ENCODE measurements at places on chromosomes 13 and 19.

GRCh38 chr13:30301827-30302226 is 5.5 kb downstream of the KATNAL1 start:
- no peak for DNase-seq

- DNase-seq, result no peak
Observed at GRCh38 chr13:55199134-55199533, 1941.6 kb upstream of the PRR20A start.

- DNase-seq, result no peak
Observed at GRCh38 chr19:7888145-7888825, at the start of gene LRRC8E. TSS of gene LRRC8E (plus strand) at chr19:7888510. CDS start at chr19:7895604, 7,094 bp downstream.

DNA sequence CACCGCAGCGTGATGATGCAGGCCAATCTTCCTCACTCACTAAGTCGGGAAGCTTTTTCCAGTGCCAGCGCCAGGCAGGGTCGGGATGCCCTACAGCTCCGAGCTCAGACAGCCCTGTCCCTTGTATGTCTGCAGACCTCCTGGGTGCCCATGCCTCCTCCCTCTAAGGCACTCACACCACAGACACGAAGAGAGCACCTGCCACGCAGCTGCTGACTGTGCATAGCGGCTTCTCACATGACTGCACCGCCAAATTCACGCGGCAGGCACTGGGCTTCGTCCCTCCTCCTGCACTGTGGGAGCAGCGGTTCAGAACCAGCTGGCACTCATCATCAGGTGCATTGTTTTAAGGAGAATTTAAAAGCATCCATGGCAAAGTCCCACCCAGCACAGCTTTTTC is 88.1 kb downstream of the SLC7A1 start:
- no peak for DNase-seq

- DNase-seq, result no peak
Observed at GRCh38 chr19:49984491-49984890, 23.5 kb upstream of the SIGLEC11 start.

DNA sequence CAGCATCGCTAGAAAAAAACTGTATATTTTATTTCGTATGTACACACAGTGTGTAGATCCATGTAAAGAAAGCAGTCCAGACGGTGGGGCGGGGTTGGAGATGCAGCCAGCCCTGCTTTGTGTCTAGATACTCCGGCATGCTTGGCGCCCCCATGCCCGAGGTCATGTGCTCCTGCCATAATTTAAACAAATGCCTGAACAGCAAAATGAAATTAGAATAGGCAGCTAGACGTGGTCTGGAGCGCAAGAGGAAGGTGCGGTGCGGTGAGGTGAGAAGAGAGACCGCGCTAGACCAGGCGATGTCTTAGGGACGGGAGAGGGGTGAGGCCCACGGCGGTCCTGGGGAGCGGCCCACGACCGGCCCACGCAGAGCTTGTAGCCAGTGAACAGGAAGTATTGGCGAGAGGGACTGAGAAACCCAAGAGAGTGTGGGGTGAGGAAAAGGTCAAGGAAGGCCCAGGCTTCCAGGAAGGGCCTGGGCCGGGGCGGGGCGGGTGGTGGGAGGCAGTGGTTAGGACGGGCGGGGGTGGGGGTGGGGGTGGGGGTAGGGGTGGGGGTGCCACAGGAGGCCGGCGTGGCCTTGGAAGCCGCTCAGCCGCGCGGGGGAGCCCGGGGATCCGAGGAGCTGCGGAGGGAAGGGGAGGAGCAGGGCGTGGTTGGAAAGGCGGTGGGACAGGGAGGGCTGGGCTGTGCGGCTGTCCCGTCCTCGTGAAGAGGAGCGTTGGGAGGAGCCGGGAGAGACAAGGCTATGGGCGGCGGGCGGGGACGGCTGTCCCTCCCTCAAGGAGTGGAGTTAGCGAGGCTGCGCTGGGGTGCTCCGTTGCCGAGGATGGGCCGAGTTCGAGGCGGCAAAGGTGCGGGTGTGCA is 254.7 kb upstream of the SGCG start:
- DNase-seq, result no peak

GRCh38 chr19:8504171-8504570 is 1.7 kb upstream of the PRAM1 start:
- DNase-seq, result no peak

- no peak for DNase-seq
Observed at GRCh38 chr19:1987197-1988187, 28.0 kb downstream of the BTBD2 start.

GRCh38 chr13:92197669-92198068 is 799.2 kb downstream of the GPC5 start:
- no peak for DNase-seq

- no peak for DNase-seq
Observed at GRCh38 chr13:50668691-50669271, 174.7 kb downstream of the DLEU7 start.

DNA sequence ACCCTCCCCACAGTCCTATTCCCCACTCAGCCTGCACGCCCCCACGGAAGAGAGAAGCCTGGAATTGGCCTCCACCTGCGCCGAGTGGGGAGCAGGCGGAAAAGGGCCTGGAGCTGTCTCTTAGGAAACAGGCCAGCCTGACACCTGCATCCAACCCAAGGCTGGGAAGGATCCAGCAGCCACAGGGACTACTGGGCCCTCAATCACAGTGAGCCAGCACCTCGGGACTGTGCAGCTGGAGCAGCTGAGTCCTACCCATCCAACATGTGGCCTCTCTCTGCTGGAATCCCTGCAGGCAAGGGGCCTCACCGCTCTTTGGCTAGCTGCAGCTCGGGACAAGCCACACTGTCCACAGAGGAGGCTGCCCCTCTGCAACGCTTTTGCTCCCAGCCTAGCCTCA is 8.3 kb upstream of the EPHX3 start:
- no peak for DNase-seq

DNA sequence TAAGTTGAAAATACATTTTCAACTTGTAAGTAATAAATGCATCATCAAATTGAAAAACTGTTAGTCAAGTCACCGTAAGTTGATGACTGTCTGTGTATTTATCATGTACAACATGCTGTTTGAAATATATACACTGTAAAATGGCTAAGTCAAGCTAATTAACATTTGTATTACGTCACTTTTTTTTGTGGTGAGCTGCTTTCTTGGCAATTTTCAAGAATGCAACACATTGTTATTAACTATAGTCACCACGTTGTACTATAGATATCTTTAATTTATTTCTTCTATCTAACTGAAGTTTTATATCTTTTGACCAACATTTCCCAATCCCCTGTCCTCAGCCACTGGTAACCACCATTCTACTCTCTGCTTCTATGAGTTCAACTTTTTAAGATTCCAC is 57.0 kb downstream of the RBM26 start:
- DNase-seq, result no peak

DNA sequence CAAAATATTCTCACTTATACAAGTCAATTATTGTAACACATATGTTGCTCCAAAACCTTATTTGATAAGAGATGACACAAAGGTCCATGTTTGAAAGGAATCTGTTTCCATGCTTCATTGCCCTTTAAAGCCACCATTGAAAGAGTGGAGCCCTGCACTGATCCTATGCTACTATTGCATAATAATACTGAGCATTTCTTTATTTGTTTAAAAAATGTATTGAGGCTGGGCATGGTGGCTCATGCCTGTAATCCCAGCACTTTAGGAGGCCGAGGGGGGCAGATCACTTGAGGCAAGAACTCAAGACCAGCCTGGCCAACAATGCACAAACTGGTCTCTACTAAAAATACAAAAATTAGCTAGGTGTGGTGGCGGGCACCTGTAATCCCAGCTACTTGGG is 178.8 kb upstream of the STARD13 start:
- DNase-seq, result no peak

DNA sequence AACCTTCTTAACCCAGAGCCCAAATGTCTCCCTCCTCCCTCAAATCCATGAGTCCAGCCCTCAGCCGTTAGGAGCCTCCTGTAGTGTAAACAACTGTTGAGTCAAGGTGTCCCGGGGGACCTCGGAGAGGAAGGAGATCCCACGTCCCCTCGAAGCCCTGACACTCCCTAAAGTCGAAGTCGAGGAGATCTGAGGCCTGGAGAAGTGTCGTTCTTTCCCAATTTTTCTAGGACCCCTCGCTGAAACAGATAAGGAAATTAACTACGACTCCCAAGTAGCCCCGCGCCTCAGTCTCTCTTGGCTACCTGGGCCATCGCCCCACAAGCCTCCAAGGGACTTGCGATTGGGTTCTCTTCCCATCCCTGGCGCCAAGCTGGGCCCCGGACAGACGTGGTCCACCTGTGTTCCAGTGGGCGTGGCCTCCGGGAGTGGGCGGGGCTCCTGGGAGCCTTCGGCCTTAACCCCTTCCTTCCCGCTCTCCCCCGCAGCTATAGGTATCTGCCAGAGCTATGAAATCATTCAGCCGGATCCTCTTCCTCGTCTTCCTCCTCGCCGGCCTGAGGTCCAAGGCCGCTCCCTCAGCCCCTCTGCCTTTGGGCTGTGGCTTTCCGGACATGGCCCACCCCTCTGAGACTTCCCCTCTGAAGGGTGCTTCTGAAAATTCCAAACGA is 869 bp downstream of the GFY start:
- no peak for DNase-seq

GRCh38 chr19:934865-935479 is 9.1 kb downstream of the ARID3A start:
- DNase-seq, result no peak

DNA sequence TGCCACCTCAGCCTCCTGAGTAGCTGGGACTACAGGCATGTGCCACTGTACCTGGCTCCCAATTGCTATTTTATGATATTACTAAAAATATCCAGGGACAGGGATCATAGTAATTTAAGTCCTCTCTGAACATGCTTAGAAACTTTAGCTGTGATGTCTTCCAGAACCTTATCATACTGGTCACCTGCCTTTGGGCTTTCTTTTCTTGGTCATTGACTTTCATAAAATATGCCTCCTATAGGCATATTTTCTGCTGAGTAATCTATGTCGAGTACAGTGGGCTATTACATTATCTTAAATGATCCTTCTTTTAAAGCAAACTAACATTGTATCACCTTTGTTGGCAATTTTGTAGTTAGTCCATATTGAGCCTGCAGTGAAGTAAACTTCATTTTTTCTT is 6.2 kb downstream of the UCHL3 start:
- no peak for DNase-seq

- no peak for DNase-seq
Observed at GRCh38 chr13:114309086-114309485, 5.2 kb upstream of the CHAMP1 start.

- no peak for DNase-seq
Observed at GRCh38 chr19:56712611-56713276, 41.2 kb upstream of the ZNF835 start.

DNA sequence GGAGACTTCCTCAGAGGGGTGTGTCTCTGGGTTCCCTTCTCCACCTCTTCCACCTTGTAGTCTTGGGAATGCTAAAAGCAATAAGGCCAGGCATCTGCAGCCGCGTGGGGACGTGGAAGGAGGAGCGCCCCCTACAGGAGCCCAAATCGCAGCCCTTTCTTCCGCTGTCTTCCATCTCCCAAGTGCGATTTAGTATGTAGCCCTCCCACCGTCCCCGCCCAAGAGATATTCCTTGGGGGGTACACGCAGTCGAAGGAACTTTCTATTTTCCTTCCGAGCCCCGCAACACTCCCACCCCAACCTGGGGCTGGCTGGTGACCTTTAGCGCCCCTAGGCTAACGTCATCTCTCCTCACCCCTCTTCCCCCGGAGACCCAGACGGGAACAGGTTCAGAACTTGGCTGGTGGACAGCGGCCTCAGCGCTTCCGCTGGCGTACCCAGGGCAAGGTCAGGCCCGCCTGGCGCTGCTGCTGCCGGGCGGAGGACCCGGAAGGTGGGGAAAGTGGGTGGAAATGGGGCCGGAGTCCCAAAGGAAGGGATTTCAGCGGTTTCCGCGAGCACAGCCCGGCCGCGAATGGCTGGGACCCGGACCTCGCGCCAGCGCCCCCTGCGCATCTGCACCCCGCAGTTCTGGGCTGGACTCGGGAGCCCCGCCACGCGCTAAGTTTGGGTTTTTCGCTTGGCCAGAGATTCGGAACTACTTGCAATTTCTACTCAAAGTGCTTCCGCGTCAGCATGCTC is 2.1 kb upstream of the PCDH8 start:
- peak; percentile 24 for DNase-seq

DNA sequence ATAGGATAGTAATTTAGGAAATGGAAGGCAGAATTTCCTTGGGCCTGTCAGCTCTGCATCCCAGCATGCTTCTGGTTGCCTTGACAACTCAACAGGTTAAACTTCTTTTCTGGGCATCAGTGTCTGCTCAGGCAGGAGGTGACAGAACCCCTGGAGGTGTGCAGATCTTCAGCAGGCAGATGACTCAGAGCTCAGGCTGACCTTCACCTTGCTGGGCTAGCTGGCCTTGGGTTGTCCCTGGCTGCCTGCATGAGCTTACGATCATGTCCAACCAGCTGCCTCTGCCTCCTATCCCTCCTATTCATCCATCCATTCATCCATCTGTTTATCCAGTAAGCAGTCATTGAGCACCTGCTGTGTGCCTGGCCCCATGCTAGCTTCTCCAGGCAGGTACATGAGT is 81.2 kb upstream of the KCTD15 start:
- no peak for DNase-seq

GRCh38 chr13:39245688-39246087 is 207.4 kb downstream of the NHLRC3 start:
- no peak for DNase-seq

- no peak for DNase-seq
Observed at GRCh38 chr19:30093966-30094755, 152.1 kb downstream of the URI1 start.

GRCh38 chr13:25840931-25841330 is 210.9 kb downstream of the SHISA2 start:
- DNase-seq, result no peak

- no peak for DNase-seq
Observed at GRCh38 chr13:66508153-66508909, 721.8 kb downstream of the PCDH9 start.

GRCh38 chr19:51079481-51080110 is 3.1 kb downstream of the KLK14 start:
- DNase-seq, result no peak

- DNase-seq, result no peak
Observed at GRCh38 chr13:46166947-46167610, 14.9 kb downstream of the LCP1 start.
